ENCODE measurements at places on chromosomes 4 and X.

DNA sequence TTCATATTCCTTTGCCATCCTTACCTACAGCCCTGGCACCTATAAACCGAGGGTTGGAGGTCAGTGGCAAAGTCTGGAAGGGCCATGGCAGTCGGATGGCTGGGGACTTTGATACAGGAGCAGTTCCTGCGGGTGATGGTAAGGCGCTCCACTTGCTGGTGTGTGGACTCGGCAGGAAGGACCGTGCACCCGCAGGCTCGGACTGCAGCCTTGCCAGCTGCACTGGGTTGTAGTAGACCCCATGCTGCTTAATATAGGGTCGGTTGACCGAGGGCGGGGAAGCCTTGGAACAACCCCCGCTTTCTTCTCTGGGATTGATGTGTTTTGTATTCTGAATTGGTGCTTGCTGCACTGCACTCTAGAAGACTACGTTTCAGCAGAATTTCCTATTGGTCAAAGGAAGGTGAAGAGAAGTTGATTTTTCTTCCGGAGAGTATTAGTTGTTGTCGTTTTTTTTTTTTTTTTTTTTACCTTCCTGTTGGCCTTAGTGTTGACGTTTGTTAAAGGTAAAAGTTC, 638 bp downstream of the BLTP1 start:
- DNase-seq: no peak

DNA sequence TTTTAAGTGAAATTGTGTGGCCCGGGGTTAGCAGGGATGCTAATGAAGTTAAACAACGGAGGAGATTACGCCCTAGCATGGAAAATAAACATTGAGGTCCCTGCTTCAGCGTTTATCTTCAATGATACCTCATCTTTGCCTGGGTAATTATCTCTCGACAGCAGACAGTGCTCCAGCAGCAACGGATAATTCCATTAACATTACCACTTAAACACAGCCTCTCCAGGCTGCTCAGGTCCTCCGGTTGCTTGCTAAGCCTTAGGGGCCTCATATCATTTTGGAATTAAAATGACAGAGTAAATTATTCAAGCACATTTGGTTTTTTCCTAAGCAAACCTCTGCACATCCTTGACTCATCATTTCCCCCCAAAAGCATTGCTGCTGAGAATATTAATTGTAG, 281.5 kb upstream of the KLF3 start:
- no peak for DNase-seq

DNA sequence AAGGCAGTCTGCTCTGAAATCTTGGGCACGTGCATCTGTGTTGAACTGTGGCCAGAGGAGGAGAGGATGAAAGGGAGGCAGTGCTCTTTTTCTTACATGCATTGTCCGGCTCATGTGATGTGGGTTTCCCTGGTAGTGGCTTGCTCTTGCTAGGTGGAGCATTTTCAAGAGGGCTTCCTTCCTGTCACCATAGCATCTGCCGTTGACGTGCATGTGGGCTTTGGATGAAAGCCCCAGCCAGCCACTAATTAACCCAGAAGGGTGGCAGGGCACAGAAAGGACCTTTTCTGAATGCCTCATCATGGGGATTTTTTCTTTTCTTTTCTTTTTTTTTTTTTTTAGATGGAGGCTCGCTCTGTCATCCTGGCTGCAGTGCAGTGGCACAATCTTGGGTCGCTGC, 121.3 kb downstream of the GPR143 start:
- DNase-seq: no peak

DNA sequence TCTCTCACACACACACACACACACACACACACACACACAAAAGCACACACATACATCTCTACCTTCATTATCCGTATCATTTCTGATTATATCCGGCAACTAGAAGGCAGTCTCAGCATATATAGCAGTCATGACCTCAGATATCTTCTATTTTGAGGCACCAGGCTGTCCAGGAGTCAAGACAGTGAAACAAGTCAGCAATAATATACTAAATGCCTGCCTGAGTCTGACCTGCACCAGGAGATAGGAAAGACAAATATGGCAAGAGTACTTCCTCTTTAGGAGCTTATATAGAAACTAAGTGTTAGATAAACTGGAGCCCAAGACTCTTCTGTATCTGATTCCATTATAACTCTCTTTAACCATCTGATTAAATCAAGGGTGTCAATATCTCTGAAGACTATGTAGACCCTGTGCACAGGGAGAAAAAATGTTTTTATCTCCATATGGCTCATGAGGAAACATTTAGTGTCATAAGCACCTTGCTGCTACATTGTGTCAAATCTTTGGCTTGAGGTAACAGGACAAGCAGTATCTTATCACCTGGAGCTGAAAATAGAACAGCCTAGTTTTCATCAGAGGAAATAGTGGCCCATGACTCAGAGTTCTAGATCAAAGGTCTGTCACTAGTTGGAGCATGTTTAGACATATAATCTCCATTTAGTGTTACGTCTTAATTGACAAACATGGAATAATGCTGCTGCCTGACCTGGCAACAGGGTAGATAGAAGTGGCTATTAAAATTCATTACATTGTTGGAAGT, 27.0 kb upstream of the FAM47B start:
- no peak for DNase-seq

- no peak for DNase-seq
These were observed 85.9 kb downstream of the GATB start for GRCh38 chr4:151674804-151675391.
